ENCODE measurements at places on chromosomes 1 and 21.

DNA sequence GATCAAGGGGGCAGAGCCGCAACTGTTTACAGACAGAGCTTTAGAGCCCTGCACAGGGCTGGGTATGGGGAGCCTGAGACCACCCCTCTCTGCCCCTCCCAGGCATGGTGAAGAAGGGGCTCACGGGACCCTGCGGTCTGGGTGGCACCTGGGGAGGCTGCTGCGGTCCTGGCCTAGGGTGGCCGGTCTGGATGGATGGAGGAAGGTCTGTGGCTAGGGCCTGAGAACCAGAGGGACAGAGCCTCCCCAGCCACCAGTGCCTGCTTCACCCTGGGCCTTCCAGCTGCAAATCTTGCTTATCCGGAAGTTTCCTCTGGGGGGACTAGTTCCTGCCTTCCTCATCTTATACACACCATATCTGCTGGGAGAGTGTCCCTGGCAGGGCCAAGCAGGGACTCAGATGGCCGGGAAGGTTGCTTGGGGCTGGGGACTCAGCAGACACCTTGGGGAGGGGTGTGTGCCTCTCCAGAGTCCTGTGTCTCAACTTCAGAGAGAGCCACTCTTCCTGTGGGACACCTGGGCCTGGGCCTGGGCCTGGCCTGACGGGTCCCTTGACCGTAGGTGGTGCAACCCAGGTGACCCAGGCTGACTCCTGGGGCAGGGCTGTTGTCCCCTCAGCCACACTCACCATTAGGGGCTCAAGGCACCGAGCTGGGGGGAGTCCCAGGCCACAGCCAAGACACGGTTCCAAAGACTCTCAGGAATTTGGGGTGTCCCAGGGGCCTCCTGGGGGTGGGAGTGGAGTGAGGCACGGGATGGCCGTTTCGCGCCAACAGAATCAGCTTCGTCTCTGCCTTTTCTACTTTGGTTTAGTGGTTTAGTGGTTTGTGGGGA, 52.0 kb upstream of the ACTRT2 start:
- no peak for DNase-seq

GRCh38 chr1:160400646-160401486, 502 bp downstream of the VANGL2 start:
- no peak for DNase-seq

DNA sequence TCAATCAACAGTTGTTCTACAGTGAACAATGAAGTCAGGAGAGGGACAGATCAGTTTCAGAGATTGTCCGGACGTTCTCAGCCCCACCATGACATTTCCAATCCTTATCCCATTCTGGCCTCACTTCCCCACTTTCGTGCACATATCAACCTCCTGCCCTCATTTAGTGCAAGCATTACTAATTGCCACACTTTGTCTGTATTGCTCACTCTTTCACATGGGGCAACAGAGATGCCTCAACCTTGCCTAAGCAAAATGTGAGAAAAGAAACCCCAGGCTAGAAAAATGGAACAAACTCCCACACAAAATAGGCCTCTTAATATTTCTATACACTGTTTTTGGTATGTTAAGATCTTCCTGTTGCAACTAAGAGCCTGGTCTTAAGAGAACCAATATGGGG, 8.9 kb upstream of the RGS1 start:
- no peak for DNase-seq

DNA sequence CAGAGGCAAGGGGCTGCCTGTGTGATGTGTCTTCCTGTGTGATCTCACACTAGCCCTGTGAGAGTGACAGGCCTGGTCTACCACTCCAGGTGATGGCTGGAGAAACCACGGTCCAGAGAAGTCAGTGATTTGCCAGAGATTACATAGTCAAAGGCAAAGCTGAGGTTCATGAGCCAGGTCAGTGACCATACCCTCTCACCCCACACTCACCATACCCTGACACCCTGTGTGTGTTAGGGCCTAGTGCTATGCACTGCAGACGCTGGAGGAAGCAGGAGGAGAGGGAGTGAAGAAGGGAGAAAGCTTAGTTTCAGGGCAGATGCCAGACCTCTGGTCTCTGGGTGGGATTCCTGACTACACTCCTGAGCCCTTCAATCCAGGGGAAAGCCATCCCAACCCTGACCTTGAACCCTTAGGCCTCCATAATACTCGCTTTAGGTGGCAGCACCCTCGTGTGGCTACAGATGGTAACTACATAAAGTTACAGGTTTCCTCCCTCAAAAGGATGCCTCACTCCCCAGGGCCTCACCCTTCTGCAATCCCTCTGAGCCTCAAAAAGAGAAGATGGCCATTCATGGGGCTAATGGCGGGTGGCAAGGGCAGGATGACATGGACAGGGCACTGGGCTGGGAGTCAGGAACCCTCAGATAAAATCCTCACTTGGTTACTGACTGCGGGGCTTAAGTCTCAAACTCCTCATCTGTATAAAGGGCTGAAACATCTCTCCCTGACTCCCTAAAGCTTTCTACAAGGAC, 20.8 kb upstream of the SDC3 start:
- DNase-seq = no peak

DNA sequence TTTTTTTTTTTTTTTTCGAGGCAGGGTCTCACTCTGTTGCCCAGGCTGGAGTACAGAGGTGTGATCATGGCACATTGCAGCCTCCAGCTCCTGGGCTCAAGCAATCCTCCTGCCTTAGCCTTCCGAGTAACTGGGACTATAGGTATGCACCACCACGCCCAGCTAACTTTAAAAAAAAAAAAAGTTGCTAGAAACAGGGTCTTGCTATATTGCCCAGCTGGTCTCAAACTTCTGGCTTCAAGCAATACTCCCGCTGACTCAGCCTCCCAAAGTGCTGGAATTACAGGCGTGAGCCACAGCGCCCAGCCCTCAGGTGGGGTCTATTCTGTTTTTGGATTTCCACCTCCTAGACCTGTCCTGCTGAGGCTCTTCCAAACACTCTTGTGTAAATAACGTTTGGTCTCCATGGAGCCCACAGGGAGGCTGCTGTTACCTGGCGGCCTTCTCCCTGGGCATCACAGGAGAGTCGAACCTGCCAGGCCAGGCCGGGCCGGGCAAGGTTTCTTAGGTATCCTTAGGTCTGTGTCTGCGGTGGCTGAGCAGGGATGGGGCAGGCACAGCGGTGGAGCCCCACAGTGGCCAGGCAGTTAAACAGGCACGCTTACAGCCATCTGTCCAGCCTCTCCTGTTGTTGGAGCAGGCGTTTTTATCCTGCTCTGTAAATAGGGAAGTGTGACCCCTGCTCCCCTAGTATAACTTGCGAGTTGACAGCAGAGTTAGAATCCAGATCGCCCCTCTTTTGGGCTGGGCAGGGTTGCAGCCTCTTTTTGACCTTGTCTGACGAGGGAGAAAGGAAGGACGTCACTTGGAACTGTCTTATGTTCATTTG, 18.8 kb downstream of the PLEKHM2 start:
- DNase-seq = no peak

DNA sequence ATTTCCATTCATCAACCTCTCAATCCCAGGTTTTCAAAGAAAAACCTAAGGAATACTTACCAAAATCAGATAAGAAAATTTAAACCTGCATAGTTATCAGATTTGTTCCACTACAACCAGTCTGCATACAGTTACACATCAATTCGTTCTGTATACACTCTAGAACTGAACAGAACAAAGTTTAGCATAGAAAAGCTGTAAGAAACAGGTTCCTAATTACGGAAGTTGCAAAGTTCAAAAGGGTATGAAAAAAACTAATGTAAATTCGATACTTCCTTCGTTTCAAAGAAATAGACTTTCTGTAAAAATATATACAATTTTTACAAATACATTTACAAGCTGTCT, 3.1 kb downstream of the MCL1 start:
- no peak for DNase-seq

- peak; percentile 98 for DNase-seq
These were observed at the start of gene BTF3L4 for GRCh38 chr1:52056163-52056936. BTF3L4 (plus strand) TSS chr1:52056295; CDS start chr1:52059848, 3,553 bp downstream.

GRCh38 chr1:197017558-197018146, 40.3 kb downstream of the CFHR5 start:
- DNase-seq = no peak

DNA sequence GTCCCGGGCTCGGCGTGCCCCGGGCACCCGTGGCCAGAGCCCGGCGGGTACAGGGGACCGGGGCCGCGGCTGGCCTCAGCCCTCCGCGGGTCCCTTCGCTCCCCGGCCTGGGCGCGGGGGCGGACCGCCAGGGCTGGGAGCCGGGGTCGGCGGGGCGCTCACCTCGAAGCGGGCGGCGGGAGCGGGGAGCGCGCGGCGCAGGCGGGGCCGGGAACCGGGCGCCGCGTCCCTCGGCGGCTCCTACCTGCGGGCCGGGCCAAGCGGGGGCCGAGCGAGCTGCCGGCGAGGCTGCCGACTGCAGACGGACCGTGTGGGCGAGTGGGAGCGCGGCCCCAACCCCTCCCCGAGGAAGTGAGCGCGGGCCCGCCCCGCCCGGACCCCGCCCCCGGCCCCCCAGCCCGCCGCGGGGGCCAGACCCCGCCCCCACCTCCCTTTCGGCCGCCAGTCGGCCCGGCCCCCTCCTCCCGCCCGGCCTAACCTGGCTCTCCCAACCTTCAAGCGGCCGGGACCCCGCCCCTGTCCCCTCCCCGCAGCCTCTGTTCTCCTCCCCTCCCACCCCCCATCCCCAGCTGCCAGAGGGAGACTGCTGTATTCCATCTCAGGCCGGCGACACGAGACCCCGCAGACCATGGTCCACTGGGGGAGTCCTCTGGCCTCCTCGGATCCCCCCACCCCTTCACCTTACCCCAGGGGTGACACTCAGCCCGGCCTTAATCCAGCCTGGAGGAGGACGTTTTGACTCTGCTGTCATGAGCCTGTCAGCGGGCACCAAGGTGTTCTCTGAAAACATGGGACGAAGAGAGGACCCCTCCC, at the start of gene FHL3:
Gene FHL3 (minus strand): TSS at position 320 of the 813 bp plus-strand sequence. CDS start 6,102 bp downstream, outside the sequence.
- no peak for DNase-seq

DNA sequence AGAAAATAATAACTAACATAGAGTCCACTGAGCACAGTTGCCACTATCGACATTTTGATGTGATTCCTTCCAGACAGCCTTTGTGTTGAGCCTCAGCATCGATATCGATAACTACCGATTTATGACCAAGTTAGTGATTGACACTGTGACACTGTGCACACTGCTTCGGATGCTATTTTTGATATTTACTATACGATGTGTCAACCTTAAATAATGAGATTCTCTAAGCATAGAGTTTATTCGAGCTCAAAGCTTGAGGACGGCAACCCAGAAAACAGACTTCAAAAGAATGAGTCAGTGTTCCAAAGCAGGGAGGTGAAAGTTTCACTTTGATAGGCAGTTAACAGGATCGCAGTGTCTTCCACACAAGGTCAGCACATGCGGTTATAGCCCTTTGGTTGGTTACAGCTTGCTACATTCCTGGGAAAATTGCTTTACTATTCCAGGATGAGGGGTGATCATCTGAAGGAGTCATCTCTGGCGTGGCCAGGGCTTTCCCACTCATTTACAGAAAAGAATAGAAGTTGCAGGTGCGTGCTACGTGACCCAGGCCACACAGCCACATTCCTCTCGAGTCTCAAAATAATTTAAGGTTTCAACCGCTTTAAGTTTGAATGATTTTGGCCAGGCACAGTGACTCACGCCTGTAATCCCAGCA, 53.6 kb upstream of the EFHD2 start:
- no peak for DNase-seq

- no peak for DNase-seq
These were observed 6.6 kb downstream of the UBIAD1 start for GRCh38 chr1:11279630-11280029.

DNA sequence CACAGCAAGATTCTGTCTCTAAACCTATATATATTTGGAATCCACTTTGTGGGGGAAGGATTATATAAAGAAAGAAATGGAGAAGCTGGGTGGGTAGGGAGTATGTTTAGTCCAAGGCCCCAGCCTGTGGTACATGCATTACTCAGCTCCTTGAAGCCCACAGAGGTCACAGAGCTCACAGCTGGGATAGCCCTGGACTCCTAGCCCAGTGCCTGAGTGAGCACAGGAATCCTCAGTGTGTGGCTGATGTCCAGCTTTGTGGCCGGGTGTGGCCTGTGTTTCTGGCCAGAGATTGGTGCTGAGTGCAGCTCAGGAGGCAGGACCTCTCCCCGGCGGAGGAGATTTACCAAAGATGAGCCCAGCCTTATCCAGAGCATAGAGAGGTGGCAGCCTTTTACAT, 7.6 kb downstream of the CAPN9 start:
- no peak for DNase-seq

- DNase-seq = no peak
These were observed 60.1 kb upstream of the PTGS2 start for GRCh38 chr1:186740324-186740723.

DNA sequence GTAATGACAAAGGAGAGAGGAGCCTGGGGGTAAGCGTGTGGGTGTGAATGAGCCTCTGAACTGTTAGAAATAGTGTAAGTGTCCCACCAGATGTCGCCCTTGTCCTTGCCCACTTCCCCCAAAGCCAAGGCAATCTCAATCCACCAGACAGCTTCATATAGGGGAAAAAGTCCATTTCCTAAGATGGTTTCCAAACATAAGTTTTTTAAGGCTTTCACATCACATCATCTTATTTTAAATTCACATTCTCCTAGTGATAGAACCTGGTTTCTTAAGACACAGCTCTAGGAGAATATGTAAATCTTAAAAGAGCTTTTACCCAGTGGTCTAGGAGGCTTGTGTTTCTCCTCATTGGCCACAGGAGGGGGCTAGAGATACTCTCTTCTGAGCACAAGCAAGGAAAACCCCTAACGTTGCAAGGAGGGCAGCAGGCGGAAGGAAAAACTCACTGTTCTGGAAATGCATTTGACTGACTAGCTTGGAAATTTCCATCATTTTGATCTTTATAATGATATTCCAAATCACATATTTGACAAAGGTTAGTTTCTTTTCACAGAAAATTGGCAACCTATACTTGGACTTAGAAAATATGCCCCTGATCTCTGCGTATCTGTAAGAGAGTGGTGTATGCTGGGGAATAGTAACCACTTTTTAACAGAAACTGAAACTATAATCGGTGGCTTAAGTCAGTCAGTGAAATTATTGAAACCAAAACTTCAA, 51.9 kb upstream of the LPAR3 start:
- DNase-seq = peak; percentile 90

GRCh38 chr1:110227774-110228173, 17.7 kb downstream of the KCNC4 start:
- no peak for DNase-seq

GRCh38 chr1:198295225-198295624, 138.4 kb downstream of the NEK7 start:
- DNase-seq = no peak

- DNase-seq = no peak
These were observed 6.2 kb upstream of the KCNK2 start for GRCh38 chr1:215076322-215076721.

GRCh38 chr1:72636631-72637030, 354.3 kb upstream of the NEGR1 start:
- DNase-seq = no peak

GRCh38 chr1:115275216-115275615, 62.8 kb downstream of the NGF start:
- DNase-seq = no peak

- no peak for DNase-seq
These were observed 24.1 kb upstream of the CYP4A22 start for GRCh38 chr1:47113178-47113577.

GRCh38 chr1:199546323-199546722, 481.2 kb upstream of the NR5A2 start:
- DNase-seq = no peak

- no peak for DNase-seq
These were observed 21.4 kb downstream of the SLC16A1 start for GRCh38 chr1:112934577-112934976.

GRCh38 chr1:14578156-14578555, 20.3 kb upstream of the KAZN start:
- no peak for DNase-seq

- DNase-seq = no peak
These were observed 2.5 kb downstream of the WLS start for GRCh38 chr1:68229650-68230483.

- DNase-seq = no peak
These were observed 94.4 kb downstream of the RASAL2 start for GRCh38 chr1:178188306-178188705.
